EL (cell line): ENCODE measurements at places on chromosomes 5 and 9.

GRCh38 chr9:38092656-38093055 lies 23.6 kb upstream of the SHB start:
- DNase-seq = no peak

DNA sequence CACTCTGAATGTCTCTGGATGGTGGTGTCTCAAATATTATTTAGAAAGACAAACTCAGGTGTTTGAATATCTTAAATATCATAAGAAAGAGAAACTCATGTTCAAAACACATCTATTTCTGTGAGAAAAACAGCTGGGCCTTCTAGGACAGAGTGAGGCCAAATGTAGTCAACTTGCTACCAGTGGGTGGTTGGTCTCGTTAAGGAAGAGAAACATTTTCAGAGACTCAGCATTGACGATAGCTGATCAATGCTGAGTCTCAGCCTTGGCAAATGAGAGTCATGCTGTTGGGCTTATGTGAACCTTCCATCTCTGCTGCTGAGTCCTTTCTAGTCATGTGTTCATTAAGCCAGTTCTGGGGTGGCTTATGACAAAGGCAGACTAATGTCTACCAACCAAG lies 418.0 kb downstream of the CETN3 start:
- DNase-seq = no peak

DNA sequence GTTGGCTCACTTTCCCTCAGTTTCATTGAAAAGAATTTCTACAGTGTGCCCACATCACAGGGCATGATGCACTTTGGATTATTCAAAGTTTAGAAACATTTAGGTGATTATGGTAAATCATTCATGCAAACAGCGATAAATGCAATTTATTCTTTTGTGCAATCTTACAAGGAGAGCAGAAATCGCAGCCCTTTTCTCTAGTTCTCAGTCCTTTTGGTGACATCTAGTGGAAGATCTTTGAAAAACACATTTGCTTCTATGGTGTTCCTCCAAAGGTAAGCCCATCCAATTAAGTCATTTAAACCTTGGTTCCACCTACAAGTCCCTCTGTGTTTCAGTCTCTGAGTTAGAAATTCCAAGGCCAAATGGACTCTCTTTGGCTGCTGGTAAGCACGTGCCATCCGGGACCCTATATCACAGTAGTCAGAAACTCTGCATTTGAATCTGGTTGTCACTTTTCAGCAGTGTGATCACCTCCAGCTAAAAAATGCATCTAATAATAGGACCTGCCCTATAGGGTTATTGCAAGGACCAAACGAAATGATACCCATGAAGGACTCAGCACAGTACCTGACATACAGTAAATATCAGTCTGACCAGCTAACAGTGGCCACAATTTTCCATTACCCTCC lies 66.4 kb downstream of the MACROH2A1 start:
- DNase-seq = peak; percentile 64

DNA sequence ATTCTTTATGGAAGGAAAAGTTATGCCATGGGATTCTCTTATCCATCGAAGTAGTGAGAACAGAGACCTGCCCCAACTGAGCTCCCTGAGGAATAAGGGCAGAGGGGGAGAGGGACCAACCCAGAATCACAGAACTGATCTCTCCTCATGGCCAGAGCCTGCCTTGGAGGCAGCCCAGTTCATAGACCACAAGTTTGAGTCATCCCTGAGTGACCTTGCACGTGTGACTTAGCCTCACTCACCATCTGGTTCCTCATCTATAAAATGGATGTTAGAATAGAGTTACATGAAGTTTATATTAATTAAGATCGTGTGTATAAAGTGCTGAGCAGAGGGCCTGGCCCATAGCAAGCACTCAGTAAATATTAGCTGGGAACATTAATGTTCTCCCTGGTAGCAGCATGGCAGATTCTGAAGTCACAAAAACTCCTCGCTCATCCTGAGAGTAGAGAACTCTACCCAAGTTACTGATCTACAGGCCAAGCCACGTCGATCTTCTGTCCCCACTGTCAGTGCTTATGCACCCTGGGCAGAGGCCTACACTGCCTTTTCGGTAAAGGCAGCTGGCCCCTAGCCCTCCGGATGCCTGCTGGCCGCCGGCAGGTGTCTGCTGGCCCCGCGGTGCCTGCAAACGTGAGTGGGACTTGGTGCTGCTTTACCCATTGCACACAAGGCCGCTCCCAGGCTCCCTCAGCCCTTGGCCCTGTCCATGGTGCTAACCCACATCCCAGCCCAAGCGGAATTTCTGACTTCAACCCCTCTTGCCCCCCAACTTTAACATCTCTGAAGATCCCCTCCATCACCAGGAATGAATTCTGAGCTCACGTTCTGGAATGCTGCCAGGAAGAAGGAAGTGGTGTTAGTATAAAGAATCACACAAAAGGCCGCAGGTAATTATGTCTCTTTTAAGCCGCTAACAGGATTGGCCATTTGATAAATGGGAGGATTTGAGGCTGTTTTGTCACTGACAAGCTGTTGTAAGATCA lies 61.1 kb upstream of the ARAP3 start:
- DNase-seq = peak; percentile 18

GRCh38 chr5:154467655-154468354 lies 10.2 kb downstream of the HAND1 start:
- DNase-seq = peak; percentile 62

- DNase-seq = peak; percentile 47
Measured at GRCh38 chr9:77663754-77664153, 15.6 kb upstream of the GNA14 start.

GRCh38 chr9:122342323-122343050 lies 28.3 kb upstream of the PTGS1 start:
- DNase-seq = no peak

DNA sequence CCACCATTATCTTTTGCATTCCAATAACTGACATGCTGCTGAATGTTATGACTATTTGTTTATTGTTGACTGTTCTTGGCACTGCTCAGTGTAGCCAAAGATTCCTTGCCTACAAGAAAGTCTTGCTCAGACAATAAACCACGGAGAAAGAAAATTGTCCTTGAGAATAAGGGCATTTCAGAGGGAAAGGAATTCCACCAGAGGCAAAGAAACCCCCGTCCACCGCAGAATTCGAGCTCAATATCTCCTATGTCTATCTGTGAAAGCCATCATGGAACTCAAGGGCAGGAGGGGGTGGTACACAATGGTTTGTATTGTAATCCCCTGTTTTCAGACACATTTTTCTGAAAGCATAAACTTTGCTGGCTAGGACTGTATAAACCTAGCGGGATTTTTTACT lies 70.3 kb upstream of the ADAMTS16 start:
- no peak for DNase-seq

DNA sequence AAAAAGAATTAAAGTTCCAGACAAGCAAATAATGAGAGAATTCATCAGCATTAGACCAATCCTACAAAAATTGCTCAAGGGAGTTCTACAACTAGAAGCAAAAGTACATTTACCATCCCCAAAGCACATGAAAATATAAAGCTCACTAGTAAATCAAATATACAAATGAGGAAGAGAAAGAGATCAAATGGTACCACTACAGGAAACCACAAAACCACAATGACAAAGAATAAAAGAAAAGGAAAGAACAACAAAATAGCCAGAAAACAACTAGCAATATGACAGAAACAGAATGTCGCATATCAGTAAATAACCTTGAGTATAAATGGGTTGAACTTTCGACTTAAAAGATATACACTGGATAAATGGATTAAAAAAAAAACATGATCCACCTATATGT lies 739.0 kb downstream of the DTWD2 start:
- no peak for DNase-seq

DNA sequence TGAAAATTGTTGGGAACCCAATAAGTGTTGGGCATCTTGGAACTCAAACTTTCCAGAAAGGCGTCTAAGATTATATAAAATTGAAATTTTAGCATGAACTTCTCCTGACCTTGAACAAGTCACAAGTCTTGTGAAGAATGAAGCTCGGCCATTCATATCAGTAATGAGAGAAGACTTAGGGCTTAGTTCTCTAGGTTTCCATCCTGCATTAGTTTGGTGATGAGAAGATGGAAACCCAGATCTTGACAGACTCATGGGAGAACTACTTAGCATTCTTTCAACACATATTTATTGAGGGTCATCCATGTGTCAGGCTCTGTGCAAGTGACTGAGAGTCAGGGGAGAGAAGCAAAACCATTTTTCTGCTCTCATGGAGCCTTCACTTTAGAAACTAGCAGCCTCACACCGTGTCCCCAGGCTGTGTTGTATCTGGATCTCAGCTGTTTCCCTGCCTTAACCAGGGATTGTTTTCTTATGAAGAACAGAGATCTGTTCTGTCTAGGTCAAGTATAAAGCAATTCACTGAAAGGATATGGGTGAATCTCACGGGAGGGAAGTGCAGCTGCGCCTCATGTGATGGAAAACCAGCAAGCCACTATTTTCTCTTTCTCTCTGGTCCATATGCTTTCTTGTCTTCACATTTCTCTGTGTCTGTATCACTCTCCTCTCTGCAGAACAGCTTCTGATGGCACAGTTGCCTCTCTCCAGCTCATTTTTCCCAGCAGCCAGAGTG lies 3.4 kb downstream of the GARNL3 start:
- no peak for DNase-seq

DNA sequence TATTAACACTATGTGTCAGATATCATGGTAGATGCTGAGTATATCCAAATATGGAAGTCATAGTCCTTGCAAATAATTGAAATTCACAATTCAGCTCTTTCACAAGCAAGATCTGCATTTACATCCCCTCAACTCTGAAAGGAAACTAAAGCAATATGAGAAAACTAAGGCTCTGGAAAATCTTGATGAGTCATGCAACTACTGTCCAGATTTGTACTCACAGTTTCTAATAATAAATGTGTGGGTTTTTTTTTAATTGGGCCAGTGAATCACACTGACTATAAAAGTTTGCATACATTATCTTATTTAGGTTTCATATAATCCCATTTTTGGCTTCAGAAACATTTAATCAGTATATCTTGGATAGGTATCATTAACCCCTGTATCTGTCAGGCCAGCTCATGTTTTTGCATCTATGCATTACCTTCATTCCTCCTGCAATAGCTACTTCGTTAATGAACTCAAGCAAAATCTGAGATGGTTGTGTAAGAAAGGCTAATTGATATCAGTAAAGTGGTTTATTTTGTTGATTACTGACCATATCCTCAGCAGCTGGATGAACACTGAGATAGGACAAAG lies 58.7 kb upstream of the PRR16 start:
- peak; percentile 79 for DNase-seq

- peak; percentile 52 for DNase-seq
Measured at GRCh38 chr5:174750711-174751110, 26.3 kb downstream of the MSX2 start.

DNA sequence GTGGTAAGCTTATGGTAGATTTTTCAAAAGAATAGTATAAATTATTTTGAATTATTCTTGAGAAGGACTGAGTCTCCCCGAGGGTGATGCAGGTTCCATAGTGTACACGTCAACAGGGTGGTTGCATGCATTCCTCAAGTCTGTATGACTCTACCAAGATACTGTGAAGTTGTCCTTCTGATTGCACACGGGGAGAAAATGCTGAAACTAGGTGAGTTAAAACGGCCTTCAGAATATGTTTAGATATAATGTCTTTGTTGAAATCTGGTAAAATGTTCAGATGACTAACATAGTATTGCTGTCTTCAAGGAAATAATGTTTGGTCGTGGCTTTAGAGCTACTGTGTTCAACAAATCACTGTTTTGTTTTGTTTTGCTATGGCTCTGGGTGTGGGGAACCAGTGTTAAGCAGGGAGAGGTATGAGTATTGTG lies 22.4 kb upstream of the TNFAIP8 start:
- no peak for DNase-seq

DNA sequence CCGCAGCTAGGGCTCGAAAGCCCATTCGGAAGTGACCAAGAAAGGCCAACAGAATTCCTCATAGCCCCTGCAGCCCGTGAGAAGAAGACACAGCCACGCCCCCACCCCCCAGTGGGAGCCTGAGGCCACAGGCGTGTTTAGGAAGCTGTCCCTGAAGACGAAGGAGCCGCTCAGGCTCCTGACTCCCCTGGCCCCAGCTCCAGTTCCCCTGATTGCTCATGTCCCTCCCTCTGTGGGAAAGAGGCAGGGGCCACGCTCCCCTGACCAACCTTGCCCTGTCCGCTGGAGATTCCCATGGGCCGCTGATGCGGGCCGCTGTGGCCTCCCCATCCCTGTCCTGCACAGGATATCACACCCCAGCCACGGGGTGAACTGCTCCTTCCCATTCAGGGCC lies 13.6 kb downstream of the ROPN1L start:
- DNase-seq = no peak

- no peak for DNase-seq
Measured at GRCh38 chr9:32723789-32724325, 59.5 kb upstream of the TMEM215 start.

DNA sequence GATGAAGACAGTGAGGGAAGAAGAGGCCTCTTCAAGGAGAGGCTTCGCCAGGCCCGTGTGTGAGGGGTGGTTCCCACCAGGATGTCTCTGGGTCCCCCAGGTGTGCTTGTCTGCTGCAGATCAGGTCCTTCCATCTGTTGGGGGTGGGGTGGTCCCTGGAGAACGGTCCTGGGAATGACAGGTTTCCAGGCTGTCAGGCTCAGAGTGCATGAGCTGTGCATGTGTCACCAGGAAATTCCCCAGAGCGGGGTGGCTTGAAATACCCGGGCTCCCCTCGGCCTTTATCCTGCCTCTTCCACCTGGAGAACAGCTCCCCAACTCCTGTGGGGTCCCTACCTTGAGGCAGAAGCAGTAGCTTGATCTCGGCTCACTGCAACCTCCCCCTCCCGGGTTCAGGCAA lies 118.8 kb downstream of the GAPVD1 start:
- DNase-seq = peak; percentile 29

DNA sequence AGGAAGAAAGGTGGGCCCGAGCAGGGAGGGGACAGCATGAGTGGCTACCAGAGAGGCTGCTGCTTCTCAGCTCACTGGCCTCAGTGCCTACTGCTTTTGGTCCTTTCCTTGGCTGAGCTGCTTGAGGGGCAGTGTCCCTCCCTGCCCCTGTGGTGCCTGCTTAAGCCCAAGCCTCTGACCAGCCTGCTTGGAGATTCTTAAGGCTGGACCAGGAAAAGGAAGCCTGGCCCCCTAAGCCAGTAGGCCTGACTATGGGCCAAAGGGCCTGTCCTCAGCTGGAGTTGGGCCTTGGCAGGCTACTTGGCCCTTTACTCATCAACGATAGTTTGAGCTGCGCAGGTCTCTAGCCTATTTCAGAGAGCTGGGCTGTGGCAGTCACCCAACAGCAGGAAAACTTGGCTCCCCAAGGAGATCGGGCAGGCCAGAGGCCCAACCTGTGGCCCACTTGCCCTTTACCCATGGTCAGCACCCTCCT lies 24.9 kb downstream of the TCF7 start:
- no peak for DNase-seq

- DNase-seq = no peak
Measured at GRCh38 chr9:96559339-96559943, 60.2 kb downstream of the CDC14B start.

DNA sequence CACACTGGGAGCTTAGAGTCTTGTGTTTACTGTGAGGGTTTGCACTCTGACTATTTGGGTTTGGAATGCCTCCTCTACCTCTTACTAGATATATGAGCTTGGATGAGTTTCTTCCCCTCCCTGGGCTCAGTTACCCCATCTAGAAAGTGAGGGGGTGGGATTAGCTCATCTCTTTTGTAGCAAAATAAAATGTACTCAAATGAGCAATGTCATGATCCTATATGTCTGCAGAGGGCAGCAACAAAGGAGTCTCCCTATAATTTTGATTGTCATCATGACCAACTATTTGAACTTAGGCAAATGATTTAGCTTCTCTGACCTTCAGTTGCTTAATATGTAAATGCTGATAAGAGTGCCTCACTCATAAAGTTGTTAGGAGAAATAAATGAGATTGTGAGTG lies 109.0 kb downstream of the DPYSL3 start:
- DNase-seq = no peak
